Stimulated activated CD4-positive, alpha-beta T cell treated with anti-CD3 and anti-CD28 coated beads, Interleukin-2, amount 100 ng/mL, for 4 hours (primary cell): ENCODE measurements at places on chromosomes 16 and 17.
A peak's percentile ranks its signal among the peaks of the same experiment; 100 is the strongest.

- no peak for DNase-seq
Measured at GRCh38 chr16:1464196-1464893, 10.5 kb downstream of the CLCN7 start.

GRCh38 chr17:79609673-79610645 is 892 bp downstream of the RBFOX3 start:
- DNase-seq: no peak

- DNase-seq: no peak
Measured at GRCh38 chr16:61726125-61726524, 310.1 kb downstream of the CDH8 start.

DNA sequence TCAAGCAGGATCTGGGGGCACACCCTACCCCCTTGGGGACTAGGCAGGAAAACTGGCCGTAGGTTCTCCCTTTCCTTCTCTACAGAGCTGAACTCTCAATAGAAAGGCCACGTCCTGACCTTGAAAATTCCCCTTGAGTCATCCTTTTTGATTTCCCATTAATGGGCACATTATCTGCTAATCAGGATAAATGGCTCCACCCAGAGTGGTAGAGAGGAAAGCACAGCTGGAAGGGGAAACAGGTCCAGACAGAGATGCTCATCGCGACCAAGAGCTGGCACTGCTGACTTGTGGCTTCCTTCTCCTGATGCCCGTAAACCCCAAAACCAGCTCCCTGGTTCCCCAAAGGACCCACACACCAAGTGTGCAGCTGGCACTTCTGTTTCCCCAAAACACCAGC is 206.5 kb upstream of the CDH5 start:
- no peak for DNase-seq

GRCh38 chr17:2712300-2713043 is 908 bp upstream of the CLUH start:
- DNase-seq: no peak

GRCh38 chr17:33978889-33979288 is 276.2 kb upstream of the CCL2 start:
- DNase-seq: no peak

DNA sequence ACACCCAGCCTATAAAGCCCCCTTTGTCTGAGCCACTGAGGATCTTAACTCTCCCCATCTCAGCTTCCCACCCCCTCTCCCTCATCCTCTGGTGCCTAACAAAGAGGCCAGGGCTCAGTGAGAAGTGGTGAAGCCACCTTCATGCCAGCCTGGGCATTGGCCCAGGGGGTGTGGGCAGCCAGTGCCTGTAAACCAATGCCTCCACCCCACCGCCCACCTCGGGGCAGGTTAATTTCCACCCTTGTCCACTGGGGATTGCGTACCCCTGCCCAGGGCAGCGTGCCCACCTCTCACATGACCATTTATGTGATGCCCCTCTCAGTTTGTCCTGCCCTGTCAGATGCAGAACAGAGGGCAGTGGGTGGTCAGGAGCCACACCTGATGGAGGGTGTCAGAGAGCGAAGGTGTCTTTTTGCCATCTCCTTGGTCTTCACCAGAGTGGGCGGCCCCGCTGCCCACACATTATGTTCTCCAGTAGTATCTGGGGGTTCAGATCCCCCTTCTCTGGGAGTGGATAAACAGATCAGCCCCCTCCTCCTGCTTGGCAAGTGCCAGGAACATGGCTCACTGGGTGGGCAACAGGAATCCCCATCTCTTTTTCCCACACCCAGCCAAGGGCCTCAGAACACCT is 10.1 kb upstream of the ARHGAP23 start:
- no peak for DNase-seq

DNA sequence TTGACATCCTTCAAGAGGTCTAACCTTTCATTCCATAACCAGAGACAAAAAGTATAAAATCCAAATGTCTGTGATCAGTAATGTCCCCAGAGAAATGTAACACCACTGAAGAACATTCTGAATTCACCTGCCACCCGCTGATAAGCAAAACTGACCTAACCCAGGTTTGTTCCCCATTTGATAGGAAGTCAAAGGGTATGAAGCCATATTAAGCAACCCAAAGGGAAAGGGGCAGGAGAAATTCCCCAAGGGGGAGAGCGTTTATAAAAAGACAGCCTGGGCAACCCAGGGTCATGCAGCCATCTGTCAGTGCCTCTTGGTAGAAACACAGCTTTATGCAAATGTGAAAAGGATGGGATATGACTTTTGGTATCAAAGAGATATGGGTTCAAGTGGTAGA is 30.7 kb upstream of the PIK3R6 start:
- no peak for DNase-seq

DNA sequence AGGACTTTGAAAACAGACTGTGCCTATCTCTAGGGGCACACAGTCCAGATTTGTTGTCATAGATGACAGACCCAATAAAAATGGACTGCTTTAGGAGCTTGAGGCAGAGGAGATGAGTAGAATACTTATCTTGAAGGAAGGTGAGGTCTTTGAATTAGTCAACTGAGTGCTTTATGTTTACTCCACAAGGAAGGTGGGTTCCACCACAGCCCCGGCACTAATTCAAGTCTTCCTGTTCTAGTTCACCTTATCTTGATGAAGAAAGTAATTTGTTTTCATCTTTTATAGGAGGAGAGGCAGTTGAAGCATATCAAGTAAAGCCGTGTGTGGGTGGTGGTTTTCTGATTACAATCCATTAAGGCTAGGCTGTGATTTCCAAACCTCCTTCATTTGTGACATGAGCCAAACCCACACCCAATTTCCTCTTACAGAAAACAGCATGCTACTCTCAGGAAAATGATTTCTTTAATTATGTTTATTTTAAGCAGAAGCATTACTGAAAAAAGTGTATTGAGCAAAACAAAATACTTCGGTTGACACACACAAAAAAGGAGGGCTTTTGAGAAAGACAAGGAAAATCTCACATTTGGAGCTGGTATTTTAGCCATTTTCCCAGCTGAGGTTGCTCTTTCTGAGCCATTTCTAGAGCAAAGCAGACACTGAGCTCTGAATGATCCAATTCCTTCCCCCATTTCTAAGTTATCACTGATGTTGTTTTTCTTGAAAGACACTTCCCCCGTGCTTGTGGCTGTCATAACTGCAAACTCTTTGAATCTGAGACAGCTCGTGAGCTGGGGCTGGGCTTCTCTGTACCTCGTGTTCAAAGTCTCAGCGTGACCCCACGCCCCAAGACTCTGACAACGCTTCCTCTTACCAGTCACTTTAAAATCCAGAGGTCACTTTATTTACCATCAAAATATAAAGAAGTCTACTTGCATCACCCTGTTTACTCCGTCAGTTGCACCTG is 35.4 kb downstream of the CDRT15 start:
- peak; percentile 23 for DNase-seq

- DNase-seq: no peak
Measured at GRCh38 chr16:27191352-27191924, 11.9 kb upstream of the KDM8 start.

DNA sequence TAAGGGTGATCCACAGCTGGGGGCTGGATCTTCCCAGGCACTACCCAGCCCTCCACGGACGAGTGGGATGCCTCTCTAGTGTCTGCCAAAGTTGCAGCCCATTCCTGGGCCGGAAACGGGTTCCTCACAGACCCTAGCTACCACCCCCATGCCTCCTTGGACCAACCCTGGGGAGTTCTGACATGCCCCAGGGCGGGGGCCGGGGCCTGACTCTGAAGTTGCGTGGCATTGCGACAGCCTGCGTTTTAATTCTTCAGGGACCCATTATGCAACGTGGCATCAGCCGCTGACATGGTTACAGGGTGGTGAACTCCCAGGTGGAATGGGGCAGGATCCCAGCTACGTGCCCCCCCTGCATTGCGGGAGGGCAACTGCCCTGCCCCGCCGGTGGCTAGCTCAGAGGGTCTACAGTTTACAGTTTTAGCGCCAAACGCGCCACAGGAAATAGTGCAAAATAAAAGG is 2.7 kb downstream of the CBX4 start:
- no peak for DNase-seq

DNA sequence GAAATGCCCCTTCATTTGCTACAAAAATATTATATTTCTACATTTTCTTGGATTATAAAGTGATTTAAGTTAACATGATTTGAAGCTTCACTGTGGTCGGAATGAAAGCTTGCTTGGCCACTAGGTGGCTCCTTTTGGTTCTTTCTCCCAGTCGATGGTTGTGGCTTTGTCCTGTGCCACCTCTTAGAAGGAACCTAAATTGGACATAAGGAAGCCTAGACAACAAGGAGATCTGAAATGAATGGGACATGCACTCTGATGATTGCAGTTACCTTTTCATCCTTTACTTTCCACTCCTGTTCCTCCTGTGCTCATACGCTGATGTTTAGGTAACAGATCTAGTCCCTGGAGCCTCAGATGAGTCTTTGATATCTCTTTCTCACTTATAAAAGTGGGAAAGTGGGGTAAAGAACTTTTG is 39.2 kb downstream of the FTO start:
- DNase-seq: no peak

DNA sequence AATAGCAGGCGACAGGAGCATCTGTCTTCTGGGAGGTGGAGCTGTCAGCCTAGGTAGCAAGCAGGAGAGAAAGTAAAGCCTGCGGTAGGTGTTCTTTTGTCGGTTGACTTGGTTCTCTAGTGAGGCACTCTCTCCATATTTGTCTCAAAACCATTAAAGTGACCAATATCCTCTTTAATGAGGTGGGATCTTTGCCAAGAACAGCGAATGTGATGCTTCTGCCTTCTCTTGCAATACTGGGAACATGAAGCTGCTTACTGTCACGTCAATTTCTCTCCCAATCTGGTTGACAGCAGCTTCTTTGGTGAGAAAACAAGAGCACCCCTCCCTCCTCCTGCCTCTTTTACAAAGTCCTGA is 176.7 kb downstream of the ABCC12 start:
- no peak for DNase-seq

DNA sequence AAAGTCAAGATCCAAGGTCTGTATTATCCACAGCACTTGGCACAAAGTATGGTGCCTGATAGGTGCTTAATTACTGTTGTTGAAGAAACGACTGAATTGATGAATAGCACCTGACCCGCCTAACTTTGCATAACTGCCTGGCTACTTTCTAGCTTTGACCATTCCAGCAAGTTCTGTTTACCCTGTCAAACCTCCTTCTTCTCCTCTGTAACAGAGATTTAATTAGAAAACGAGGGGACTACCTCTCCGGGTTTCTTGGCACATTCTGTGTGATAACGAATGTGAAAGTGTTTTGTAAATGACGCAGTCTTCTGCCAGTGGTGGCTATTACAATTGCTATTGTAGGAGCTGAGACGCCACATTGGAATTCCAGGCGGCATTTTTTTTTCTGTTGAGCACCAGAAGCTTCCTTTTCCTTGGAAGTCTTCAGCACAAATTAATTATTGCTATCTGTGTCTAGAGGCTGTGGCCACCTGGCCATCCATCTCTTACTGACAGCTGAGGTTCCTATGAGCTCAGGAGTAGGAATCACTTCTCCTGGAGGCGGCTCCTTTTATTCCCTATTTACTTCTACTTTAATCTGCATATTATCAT is 522.9 kb downstream of the HS3ST4 start:
- DNase-seq: no peak

DNA sequence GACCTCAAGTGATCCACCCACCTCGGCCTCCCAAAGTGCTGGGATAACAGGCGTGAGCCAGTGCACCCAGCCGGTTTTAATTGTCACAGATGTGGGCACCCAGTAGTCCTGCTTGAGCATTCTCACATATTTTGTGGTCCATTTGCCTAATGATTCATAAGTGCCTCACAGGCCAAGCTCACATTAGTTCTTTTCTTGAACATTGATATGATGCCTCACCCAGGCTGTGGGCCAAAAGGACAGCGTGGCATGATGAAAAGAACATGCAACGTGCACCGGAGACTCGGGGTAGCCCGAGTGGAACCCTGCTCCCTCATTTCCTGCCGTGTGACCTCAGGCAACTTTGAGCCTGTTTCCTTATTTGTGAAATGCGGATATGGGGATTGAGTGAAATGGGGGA is 181.9 kb downstream of the SNX29 start:
- DNase-seq: no peak

DNA sequence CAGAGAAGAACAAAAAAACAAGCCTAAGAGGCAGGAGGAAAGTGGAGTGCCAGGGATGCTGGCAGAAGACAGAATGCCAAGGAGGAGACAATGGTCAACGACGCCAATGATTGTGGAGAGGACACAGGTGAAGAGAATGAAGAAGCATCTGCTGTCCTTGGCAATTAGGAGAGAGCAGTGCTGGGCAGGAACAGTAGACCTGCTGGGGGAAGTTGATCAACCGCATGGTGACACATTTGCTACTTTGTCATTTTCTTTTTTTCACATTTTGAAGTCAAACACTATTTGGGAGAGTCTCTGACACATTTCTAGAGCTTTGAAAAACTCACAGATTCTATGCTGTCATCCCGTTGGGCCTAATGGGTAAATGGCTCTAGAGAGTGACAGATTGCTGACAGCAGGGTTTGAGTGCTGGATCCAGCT is 1.1 kb upstream of the PIK3R6 start:
- no peak for DNase-seq

DNA sequence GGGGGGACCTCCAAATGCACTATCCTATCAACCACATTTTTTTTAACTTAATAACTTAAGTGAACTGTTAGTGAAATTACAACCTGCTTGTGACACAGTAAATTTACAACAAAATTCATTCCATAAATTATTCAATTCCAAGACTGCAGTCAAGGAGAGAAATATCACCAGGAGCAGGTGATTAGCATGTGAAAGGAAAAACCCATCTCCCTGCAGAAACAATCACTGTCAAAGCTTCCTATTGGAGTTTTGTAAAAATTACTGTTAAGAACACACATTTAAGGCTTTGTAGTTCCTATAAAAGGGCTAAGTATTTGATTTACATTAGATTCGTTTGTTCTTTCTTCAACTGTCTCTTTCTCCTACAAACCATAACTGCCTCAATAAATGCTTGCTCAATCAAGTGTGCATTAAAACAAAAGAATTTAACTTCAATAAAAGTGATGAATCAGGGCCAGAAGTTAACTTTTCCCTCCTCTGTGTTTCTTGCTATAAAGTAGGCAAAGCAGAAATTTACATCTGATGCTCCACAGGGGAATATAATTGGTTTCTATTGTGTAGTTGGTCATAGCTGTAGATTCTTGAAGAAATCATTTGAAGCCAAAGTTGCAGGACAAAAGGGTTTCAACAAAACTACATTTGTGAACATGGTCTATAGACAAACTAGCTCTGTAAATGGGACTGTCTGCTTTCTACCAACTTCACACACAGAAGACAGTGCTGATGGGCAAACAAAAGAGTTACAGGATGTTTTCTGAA is 195.1 kb upstream of the PSMD7 start:
- DNase-seq: no peak
